Nasal cavity respiratory epithelium epithelial cell of viscerocranial mucosa (primary cell): ENCODE measurements at places on chromosomes 12 and 14. TPM values are rescaled to one million over a fixed set of nuclear protein-coding genes. Genes with fewer than 3 reads are reported as not detected.

GPR137C gene
- under 0.01 and 0.07 TPM in 2 replicates for total RNA-seq

FBLN5 gene
- 0.28 and 0.34 TPM in 2 replicates for total RNA-seq

ENDOU gene
- under 0.01 TPM in 1 of 2 replicates, not detected in the other for total RNA-seq

SNRPF gene
- 12.9 and 13.7 TPM in 2 replicates for total RNA-seq

CABP1 gene
- total RNA-seq: under 0.01 TPM in 1 of 2 replicates, not detected in the other

OTUB2 gene
- total RNA-seq: 2.7 and 4.2 TPM in 2 replicates

OR6C1 gene
- not detected in 2 replicates for total RNA-seq

FAR2 gene
- 0.64 and 0.68 TPM in 2 replicates for total RNA-seq

ABCD4 gene
- total RNA-seq: 11.6 and 26.1 TPM in 2 replicates

FBXO33 gene
- total RNA-seq: 15.4 and 16.3 TPM in 2 replicates
